ENCODE measurements at places on chromosomes 5 and 9. TPM values are rescaled to one million over a fixed set of nuclear protein-coding genes. Genes with fewer than 3 reads are reported as not detected.

Gene NOL6
- polyA plus RNA-seq, result 5.9 TPM

- no peak for DNase-seq
- no peaks in the 10 kb centered on the region for H3K36me3 ChIP-seq
- H3K4me3 ChIP-seq, result no peak overlapping the region
- H3K27ac ChIP-seq, result no peak overlapping the region
These were observed 182.8 kb downstream of the GADD45G start for GRCh38 chr9:89787595-89787994.

DNA sequence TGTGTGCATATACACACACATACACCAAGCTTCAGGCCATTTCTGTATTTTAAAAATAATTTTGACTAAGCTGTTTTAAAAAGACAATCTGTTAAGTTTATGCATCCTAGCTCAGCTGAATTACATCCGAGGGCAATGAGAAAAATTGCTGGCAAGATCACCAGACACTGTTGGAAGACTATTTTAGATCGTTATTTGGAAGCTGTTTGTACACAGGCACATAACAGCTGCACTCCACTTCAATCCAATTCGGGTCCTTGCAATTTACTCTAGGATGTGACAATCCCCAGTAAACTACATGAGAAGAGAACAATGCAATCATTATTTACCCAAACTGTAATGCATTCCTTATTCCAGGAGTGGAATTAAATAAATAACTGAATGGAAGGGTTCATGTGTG lies 79.3 kb upstream of the RASA1 start:
- no peaks in the 10 kb centered on the region for H3K27me3 ChIP-seq
- no peaks in the 10 kb centered on the region for H3K4me1 ChIP-seq
- no peak overlapping the region for H3K4me3 ChIP-seq
- H3K27ac ChIP-seq, result no peak overlapping the region
- no peaks in the 10 kb centered on the region for H3K36me3 ChIP-seq
- no peak for DNase-seq

Gene OBP2B
- polyA plus RNA-seq, result not detected

DNA sequence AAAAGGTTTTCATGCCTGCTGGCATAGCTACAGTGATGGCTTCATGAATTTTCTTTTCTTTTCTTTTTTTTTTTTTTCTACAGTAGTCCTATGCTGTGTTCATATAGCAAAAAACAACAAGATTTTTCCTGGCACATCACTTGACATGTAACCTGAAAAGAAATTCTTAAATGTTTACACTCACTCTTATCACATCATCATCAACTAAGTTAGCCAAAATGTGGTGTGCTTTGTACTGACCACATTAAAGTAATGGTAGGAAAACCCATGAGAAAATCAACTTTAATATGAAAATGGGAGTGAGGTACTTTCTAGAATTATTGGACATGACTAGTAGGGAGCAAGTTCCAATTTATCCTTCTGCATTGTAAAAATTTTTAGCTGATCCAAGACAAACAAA lies 146.7 kb downstream of the SSBP2 start:
- no peak overlapping the region for H3K27ac ChIP-seq
- no peaks in the 10 kb centered on the region for H3K27me3 ChIP-seq
- DNase-seq, result no peak
- H3K36me3 ChIP-seq, result peaks cover 1% of the 10 kb centered on the region
- H3K4me1 ChIP-seq, result no peaks in the 10 kb centered on the region

Gene SH3PXD2B
- polyA plus RNA-seq, result 7.3 TPM

Gene AKNA
- 27.5 TPM for polyA plus RNA-seq

Gene SLIT3
- 8.6 TPM for polyA plus RNA-seq

DNA sequence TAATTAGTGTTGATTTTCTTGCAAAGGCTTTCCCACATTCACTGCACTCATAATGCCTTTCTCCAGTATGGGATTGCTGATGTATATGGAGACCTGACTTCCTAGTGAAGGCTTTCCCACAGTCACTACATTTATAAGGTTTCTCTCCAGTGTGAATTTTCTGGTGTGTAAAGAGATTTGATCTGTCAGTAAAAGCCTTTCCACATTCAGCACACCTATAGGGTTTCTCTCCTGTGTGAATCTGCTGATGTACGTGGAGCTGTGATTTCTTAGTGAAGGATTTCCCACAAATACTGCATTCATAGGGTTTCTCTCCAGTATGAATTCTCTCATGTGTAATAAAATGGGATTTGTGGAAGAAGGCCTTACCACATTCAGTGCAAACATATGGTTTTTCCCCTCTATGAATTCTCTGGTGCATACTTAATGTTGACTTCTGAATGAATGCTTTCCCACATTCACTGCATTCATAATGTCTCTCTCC lies 31.1 kb downstream of the ZNF484 start:
- H3K4me3 ChIP-seq, result no peak overlapping the region
- H3K36me3 ChIP-seq, result peaks cover 31% of the 10 kb centered on the region
- no peaks in the 10 kb centered on the region for H3K4me1 ChIP-seq
- no peaks in the 10 kb centered on the region for H3K27me3 ChIP-seq

Gene MARVELD2
- polyA plus RNA-seq, result not detected

DNA sequence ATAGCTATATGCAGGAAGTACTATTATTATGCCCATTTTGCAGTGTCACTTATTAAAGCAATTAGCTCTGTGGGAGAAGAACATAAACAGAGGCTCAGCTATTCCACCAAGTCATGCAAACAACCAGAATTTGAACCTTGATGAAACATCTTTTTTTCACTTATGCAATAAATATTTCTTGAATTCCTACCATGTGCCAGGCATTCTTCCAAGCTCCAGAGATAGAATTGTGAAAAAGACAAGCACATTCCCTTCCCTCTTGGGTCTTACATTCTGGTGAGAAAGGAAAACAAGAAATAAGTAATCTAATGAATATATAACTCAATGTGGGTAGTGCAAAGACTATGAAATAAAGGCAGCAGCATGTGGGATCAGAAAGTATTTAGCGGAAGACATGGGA lies 32.1 kb upstream of the ADRB2 start:
- DNase-seq, result no peak
- H3K27me3 ChIP-seq, result no peaks in the 10 kb centered on the region
- H3K27ac ChIP-seq, result no peak overlapping the region
- H3K36me3 ChIP-seq, result no peaks in the 10 kb centered on the region
- no peak overlapping the region for H3K4me3 ChIP-seq
- no peaks in the 10 kb centered on the region for H3K4me1 ChIP-seq

All from aorta (tissue), 5 donors.